ENCODE measurements at places on chromosomes 11 and 22.

GRCh38 chr11:18493310-18493709 is 33.4 kb downstream of the TSG101 start:
- no peak for DNase-seq

- DNase-seq, result no peak
Measured at GRCh38 chr11:7098235-7098832, 9.5 kb downstream of the RBMXL2 start.

DNA sequence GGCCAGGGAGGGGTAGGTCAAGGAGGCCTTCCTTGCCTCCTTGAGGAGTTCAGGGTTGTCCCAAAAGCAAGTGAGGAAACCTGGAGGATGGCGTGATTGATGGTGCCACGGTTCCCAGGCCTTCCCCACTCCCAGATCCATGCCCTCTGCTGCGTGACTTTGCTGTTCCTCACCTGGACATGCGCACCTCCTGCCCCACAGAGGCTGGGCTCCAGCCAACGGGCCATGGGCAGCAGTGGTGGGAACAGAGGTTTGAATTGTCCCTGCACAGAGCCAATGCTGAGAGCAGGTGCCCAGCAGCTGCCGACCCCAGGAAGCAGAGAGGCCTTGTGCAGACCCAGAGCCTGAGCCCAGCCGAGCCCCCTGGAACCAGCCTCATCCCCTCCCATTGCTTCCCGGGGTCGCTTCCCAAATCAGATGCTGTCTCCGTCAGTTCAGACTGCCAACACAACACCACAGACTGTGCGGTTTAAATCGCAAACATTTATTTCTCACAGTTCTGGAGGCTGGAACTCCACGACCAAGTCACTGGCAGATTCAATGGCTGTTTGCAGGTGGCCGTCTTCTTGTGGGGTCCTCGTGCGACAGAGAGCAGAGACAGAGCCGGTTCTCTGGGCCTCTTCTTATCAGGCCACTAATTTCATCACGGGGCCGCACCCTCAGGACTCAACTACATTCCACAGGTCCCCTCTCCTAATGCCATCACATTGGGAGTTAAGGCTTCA is 6.2 kb upstream of the LINC01488 start:
- DNase-seq, result no peak

DNA sequence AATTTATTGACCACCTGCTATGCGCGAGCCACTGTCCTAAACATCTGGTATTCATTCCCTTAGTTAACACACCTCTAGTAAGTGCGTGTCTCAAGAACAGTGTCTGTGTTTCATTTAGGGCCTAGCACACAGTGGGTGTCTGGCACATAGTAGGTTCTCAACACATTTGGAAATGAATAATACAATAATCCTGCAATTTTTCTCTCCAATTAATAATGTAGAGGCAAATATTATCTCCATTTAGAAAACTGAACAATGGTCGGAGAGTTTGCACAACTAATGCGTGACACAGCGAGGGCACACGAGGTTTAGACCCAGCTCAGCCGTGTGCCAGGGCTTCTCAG is 4.0 kb upstream of the NCF4 start:
- no peak for DNase-seq

DNA sequence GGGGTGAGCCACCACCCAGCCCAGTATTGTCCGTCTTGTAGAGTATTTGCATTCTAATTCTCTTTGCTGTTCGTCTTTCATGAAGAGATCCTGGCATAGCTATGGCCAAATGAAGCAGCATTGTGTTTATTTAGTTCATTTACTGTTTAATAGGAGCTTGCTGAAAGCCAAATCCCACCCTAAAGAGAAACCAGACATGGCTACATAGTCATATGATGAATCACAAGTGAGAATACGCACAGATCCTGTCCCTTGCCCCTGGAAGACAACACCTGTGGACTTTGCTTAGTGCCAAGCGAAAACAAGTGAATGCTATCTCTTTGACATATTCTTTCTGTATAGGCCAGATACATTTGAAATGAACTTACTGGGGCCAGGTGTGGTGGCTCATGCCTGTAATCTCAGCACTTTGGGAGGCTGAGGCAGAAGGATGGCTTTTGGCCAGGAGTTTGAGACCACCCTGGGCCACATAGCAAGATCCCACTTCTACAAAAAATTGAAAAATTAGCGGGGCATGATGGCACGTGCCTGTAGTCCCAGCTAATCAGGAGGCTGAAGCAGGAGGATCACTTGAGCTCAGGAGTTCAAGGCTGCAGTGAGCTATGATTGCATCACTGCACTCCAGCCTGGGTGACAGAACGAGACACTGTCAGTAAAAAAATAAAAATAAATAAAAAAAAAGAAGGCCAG is 5.1 kb upstream of the ARFGAP3 start:
- DNase-seq, result no peak

Data from activated CD4-positive, alpha-beta T cell treated with anti-CD3 and anti-CD28 coated beads for 48 hours (primary cell).